ENCODE measurements at places on chromosomes 1 and 21.

GRCh38 chr21:42942244-42942643 lies 16.8 kb upstream of the ERVH48-1 start:
- no peak for DNase-seq

DNA sequence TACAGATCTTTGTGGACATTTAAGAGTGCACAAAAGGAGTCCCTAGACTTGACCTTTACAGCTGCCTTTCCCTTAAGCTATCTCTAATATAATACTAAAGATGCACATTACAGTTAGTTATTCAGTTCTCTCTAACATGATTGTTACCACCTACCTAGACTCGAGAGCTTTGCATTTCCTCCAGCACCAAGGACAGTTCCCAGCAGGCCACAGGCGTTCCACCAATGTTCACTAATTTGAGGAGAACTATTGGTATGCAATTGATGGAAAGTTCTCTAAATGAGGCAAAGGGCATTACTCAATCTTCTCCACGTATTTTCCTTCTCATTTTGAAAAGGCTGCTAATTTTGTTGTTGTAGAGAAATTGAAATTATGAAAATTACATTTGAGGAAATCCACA lies 5.4 kb upstream of the NTNG1 start:
- DNase-seq: no peak

GRCh38 chr1:40976952-40977690 lies 2.4 kb upstream of the CTPS1 start:
- DNase-seq: no peak

DNA sequence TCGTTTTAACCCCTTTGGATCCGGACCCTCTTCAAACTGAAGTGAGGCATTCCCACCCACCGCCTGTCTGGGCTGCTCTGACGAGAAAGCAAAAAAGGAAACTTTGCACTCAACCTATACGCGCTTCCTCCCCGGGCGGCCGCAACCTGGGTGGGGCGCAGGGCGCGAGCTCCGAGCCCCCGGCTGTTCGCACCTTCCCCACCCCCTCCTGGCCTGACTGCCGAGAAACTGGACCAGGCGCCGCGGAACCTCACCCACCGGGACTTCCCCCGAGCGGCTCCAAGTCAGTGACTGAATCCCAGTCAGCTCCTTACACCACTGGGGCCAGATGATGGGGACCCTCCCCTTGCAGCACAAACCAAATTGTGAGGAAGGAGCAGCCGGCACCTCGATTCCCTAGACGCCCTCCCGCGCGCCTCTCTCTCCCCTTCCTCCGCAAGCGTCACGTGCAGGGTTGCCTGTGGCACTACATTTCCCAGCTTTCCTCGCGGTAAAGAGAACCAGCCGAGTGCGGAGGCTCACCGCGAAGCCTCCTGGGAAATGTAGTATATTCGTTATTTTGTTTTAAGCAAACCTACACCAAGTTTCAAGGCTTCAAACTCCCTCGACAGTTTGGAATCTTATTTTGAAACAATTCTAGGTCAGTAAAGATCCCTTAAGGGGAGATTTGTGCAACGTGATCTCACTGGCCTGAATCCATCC lies at the start of gene RAB29:
TSS of gene RAB29 (minus strand) at position 468 of the 702 bp plus-strand sequence. CDS start 526 bp downstream, outside the sequence.
- peak; percentile 73 for DNase-seq

- DNase-seq: no peak
These were observed 19.6 kb upstream of the COQ8A start for GRCh38 chr1:226920446-226920894.

GRCh38 chr1:2376261-2376741 lies 15.1 kb downstream of the MORN1 start:
- DNase-seq: no peak

- DNase-seq: no peak
These were observed 16.3 kb upstream of the IL10 start for GRCh38 chr1:206788487-206789050.

DNA sequence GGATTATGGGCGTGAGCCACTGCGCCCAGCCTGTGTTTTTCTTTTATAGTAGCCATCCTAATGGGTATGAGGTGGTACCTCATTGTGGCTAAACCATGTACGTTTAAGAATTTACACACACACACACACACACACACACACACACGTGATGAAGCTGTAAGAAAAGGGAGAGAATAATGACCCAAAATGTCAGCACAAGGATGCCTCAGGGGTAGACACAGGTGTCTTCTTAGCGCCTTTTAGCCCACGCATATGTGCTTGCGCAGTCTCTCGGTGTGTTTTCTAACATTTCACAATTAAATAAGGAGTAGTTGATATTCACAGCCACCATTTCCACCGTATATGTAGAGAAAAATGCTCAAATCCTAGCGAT lies 782 bp upstream of the PFKL start:
- no peak for DNase-seq

GRCh38 chr1:167934426-167935215 lies 1.9 kb upstream of the DCAF6 start:
- no peak for DNase-seq

GRCh38 chr1:65681096-65681495 lies 111.6 kb upstream of the PDE4B start:
- DNase-seq: no peak

- DNase-seq: no peak
These were observed 24.3 kb upstream of the SLC35D1 start for GRCh38 chr1:67078291-67078690.

GRCh38 chr1:206117151-206117948 lies at the start of gene AVPR1B:
Gene AVPR1B (minus strand): TSS chr1:206117388. CDS start chr1:206116890, 498 bp downstream.
- DNase-seq: peak; percentile 79

DNA sequence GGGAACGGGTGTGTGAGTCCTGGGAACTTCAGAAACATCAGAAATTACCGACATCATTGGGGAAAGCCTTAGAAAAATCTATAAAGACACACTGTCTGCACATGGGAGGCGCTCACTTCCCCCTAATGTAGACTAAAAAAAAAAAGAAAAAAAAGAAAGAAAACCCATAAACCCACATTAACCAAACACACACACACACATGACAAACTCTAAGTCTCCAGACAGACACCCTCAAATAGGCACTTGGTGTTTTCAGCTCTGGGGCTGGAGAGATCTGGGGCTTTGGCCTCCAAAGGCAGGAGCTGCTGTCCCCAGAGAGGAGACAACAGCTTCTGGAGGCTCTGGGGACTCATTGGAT lies 13.2 kb upstream of the SDHB start:
- no peak for DNase-seq

DNA sequence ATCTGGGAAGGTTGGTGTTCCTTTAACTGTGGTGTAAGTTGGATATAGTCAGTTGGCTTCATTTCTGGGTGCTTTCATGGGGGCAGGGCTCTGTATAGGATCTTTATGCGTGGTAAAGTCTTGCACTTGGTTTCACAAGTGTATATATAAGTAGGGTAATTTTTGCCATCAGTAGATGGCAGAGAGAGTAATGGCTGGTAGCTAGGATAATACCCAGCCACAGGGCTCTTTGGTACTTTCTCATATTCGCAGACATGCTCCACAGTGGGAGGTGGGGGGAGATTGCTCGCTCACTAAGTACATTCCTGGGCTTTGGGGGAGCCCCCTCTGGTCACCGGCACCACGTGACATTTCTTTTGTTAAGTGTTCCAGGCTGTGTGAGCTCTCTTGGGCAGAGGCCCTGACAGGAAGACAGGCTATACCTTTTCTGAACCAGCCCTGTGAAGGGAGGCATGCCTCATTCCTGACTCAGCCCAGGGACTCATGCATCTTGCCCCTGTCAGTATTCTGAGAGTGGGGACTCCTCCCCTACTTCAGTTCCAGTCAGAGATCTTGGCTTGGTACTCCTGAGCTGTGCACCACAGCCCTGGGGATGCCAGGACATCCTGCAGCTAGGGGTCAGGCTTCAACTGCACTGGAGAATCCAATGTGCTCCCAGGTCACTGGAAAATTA lies 37.6 kb downstream of the FCRL2 start:
- no peak for DNase-seq

- no peak for DNase-seq
These were observed 17.7 kb downstream of the TCP10L start for GRCh38 chr21:32567626-32568025.

DNA sequence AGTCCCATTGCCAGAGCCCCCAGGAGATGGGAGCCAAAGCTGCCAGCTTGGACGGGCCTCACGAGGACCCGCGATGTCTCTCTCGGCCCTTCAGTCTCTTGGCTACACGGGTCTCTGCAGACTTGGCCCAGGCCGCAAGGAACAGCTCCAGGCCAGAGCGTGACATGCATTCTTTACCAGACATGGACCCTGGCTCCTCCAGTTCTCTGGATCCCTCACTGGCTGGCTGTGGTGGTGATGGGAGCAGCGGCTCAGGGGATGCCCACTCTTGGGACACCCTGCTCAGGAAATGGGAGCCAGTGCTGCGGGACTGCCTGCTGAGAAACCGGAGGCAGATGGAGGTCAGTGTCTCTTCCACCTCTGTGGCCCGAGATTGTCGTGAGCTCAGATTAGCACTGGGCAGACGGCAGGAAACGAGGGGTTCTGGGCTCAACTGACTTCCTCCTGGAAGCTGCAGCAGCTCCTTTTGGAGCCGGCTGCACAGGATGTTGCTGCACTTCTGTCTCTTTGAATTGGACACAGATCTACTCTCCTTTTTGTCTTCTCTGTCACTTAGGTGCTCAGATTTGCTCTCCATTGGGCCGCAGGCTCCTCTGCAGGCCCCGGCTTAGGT lies 68.0 kb downstream of the DISC1 start:
- no peak for DNase-seq

GRCh38 chr1:62425041-62425440 lies 11.8 kb upstream of the USP1 start:
- no peak for DNase-seq

DNA sequence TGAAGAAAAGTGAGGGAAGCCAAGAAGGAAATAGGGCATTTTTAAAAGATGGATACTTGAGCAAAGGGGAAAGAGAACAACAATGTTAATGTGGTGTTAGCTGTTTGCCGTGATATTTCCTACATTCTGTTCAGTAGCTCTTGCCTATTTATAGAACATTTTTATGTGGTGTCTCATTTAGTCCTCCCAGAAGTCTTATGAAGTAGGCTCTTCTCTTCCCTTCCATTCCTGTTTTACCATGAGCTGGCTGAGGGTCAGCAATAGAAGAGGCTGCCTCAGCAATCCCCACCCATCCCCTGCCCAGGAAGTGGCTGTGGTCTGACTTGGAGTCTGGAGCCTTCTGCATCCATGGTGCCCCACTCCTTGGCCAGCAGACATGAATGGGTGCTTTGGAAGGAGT lies 60.1 kb downstream of the KIAA0040 start:
- no peak for DNase-seq

- DNase-seq: no peak
These were observed 214.1 kb downstream of the PBX1 start for GRCh38 chr1:164773102-164773501.

DNA sequence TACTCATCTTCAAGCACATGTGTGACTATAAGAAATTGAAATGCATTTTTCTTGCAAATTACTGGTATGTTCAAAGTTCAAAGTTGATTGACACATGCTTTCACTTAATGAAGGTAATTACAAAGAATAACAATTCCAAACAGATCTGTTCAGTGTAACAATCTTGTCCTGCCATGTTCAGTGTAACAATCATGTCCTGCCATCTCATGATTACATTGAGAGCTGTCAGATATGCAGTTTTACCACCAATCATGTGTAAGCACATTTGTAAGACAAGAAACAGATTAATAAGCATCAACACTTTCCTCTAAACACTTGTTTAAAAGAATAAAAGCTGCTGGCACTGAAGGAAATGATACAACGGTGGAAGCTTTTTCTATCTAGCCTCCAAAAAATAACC lies 80.3 kb upstream of the ZNF281 start:
- DNase-seq: no peak

DNA sequence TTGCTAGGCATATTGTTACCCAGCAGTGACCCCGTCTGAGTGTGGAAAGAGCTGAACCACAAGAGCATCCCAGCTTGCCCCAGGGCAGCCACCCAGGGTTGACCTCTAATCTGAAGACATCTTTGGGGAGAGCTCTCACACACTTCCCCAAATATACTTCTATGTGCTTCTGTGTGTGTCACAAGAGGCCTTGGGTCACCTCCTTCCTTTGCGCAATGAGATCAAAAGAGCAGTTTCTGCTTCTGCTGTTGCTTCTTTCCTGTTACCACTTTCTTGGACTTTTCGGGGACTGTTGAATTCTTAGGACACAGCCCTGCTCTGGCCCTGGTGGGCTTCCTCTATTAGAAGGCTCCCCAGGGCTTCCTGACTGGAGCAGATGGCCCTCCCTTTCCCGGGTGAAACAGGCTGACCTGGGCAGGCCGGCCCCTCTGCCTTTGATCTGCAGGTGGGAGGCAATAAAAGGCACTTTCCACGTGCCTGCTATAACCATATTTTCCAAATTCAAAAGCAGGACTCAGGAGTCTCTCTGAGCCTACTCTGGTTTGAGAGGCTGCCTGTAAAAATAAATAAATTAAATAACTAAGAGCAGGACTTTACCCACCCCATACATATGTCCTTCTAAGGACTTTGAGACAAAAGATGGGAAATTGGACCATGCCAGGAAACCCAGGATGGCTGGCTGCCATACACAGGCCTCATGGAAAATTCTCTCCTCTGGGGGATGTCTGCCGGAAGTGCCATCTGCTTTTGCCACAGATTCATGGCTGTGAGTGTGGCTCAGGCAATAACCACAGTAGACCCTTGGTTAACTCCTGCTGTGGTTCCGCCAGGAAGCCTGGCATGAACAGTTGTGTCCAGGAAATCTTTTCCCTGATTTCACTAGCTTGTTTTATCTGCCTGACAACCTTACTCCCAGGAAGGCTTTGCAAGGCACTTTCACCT lies 28.3 kb upstream of the RCSD1 start:
- no peak for DNase-seq

- no peak for DNase-seq
These were observed 3.9 kb downstream of the TBX15 start for GRCh38 chr1:118984086-118984721.

GRCh38 chr1:157403203-157403602 lies 149.1 kb downstream of the FCRL5 start:
- no peak for DNase-seq

- DNase-seq: no peak
These were observed 98.7 kb downstream of the NCAM2 start for GRCh38 chr21:21096956-21097355.

DNA sequence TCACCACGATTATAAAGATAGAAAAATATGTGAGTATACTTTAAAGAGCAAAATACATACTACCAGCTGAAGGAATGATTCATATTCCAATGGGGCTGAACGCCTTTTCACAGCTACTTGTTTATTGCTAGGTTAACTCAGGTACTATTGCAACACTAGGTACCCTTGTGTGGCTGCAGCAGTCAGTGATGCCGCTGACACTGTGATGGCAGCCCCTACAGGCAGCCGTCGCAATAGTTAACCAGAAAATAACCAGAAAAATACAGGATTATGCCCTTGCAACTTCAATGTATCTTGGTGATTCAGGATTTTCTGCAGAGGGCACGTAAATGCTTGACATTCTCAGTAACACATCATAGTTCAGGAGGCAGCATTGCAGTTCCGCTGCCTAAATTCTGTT lies 1.6 kb upstream of the MARK1 start:
- no peak for DNase-seq

All from NCI-H1105 (cell line).